Activated naive CD8-positive, alpha-beta T cell treated with anti-CD3 and anti-CD28 coated beads for 36 hours (primary cell): ENCODE measurements at places on chromosomes 2 and 18.

DNA sequence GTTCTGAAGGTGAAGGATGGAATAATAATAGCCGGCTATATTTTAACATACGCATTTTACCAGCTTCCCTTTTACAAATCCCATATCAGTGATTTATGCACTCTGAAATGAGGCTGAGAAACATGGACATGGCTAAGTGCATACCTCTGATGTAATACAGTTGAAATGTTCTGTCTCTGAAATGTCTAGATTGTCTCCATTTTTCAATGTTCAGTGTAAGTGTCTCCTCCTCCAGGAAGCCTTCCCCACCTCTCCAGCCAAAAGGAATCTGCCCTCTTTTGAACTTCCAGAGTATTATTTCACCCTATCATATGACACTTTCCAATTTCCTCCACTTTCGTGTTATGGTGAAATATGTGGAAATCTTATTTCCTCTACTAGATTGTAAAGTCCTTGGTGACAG is 29.5 kb upstream of the ME2 start:
- DNase-seq, result no peak

DNA sequence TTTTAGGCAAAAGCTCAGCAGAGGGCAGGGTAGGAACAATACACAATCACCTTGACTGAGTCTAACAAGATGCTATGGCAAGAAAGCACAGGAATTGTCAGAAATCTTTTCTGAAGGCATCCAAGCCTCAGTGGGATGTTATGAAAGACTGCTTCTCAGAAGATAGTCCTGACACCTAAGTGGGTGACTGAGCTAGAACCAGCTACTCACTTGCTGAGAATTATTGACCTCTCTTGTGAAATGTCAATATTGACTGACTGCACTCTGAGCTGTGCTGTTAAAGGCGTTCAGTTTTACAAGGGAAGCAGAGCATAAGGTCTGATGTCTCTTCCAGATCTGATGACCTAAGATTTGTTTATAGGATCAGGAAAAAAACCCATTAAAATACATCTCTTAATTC is 46.1 kb downstream of the TACR1 start:
- DNase-seq, result no peak

- DNase-seq, result no peak
Observed at GRCh38 chr2:127254386-127254981, 34.4 kb upstream of the CYP27C1 start.

- no peak for DNase-seq
Observed at GRCh38 chr2:86372641-86373502, 35.4 kb upstream of the REEP1 start.

- no peak for DNase-seq
Observed at GRCh38 chr2:184338771-184339170, 259.6 kb upstream of the ZNF804A start.

DNA sequence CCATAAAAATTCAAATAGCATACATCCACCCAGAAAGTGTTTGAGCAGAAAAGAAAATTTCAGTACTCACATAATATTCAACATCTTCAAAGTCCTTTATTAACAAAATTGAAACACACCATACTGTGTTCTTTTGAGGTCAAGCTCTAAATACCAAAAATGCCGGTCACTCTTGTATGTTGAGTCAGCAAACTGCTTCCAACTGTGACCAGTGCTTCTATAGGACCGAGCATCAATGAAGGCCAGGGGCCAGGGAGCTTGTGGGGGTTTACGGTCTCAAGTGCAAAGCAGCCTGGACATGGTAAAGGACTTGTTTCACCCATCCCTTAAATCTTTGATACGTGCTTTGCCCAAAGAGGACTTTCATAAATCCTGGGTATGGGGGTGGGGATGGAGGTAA is 112.7 kb upstream of the REV1 start:
- DNase-seq, result no peak

GRCh38 chr2:127910415-127910814 is 24.7 kb upstream of the AMMECR1L start:
- no peak for DNase-seq

- DNase-seq, result no peak
Observed at GRCh38 chr2:207265332-207265731, 99.6 kb upstream of the KLF7 start.

- peak; percentile 0 for DNase-seq
Observed at GRCh38 chr2:21043744-21044532, at the start of gene APOB. APOB (minus strand) TSS chr2:21044073; CDS start chr2:21043945, 128 bp downstream.

DNA sequence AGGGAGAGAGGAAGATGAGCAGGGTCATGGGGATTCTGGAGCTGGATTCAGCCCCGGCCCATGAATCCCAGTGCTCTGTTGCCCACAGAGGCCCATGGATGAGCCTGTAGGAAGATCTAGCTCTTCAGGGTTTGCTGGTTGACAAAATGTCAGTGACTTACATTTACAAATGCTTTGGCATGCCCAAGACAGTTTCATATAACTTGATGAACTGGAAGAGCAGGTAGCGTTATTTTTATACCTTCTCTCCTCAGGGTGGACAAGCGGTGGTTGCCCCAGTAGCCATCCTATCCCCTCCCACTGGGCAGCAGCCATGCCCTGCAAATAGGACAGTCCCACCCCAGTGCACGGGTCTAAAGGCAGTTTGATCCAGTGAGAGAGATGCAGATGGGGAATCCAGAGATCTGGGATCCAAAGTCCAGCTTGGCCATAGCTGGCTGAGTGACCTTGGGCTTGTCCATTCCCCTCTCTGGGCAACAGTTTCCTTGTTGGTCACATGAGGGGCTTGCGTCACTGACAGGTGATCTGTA is 21.5 kb upstream of the KCNK3 start:
- no peak for DNase-seq

DNA sequence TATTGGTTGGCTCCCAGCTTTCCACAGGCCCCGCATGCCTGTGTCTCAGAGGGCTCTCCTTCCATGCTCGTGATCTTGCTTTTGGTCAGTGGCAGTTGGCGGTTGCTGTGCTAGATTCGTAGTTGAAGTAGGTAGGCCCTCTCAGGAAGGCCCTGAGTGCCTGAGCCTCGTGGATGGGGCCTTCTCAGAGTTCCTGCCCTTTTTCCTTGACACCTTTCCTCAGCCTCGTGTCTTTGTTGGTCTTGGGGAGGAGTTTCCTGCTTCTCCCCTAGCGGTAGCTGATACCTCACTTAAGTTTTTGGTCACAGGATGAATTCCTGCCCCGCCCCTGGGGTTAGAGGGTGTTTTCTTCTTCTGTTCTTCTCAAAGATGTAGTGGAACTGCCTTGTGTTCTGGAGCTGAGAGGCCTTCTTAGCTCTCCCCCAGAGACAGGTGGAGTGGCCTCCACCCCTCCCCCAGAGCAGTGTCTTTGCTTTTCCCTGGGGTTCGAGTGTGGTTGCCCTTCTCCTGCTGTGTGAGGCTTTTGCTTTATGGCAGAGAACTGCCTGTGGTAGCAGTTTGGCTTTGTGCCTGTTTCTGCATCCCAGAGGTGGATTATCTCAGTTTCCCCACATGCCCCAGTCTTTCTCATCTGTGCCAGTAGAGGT is 94.8 kb downstream of the ZNF407 start:
- no peak for DNase-seq

- DNase-seq, result no peak
Observed at GRCh38 chr2:99765731-99766318, 276.0 kb upstream of the REV1 start.

- no peak for DNase-seq
Observed at GRCh38 chr2:39275016-39275415, 31.2 kb upstream of the CDKL4 start.

DNA sequence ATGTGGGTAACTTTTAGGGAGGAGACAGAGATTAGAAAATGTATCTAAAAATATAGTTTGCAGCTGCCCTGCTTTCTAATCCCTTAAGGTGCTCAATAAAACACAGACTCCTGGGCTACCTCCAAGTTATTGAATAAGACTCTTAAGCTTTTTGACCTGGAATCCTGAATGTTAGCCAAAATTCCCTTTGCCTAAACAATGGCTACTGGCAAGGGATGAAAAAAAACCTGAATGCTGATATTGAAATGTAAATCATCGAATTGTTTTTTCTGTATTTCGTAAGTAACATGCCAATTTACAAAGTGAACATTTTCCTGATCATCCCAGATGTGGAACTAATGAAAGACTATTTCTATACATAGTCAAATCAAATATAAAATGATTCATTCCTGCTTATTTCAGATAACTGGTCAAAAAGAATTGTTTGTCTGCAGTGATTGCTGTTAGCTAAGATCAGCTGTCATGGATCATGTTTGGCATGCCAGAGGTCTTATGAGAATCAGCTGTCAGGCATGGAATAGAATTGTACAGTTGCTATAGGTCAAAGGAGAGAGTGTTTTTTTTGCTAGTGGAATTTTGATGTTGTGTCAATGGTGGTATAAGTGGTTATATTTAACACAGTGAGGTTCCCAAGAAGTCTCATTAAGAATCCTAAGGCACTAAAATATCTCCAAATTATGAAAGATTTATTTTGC is 363.6 kb upstream of the CWC22 start:
- DNase-seq, result no peak

- DNase-seq, result no peak
Observed at GRCh38 chr2:98408155-98408554, 36.5 kb upstream of the INPP4A start.

DNA sequence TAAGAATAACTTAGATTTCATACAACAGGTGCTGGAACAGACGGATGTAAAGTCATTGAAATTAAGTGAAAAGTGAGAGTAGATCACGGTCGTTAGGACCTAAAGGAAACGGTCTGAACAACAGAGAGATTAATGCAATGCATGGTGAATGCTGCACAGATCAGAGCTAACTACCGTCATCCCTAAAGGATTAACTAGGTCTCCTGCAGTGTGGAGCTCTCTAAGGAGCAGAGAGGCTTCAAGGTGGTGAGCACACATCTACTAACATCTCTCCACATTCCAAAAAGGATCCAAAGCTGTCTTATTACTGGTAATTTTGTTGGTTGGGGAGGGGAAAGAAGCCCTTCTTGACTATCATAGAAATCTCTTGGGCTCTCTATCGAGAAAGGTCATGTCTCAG is 75.3 kb downstream of the CABYR start:
- no peak for DNase-seq

DNA sequence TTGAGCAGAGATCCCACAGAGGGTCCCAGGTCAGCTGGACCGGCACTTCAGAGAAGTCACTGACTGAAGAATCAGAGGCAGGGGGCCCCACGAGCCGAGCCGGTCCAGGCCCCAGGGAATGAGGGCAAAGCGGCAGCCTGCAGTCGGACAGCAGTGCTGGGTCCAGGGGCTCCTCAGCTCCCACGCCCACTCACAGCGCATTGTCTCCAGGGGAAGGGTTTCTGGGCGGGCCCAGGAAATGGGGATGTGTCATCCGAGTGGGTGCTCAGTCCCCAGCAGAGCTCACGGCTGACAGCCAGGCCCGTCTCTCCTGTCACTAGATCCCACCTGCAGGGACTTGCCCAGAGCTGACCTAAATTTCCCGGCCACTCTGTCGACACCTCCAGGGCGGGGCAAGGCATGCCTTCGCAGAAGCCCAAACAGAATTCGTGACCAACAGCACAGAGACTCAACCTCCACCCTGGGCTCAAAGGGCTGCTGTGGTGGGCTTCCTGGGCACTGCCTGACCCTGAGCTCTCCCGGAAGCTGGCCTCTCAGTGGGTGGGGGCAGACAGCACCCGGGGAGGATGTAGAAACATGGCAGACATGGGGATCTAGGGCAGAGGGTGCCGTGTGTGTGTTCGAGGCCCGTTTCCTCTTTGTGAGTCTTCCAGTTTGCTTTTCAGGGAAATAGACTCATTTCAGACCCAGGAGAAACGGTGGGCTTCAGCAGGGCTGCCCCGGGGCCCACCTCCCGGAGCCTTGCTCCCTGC is 42.1 kb upstream of the TAF1B start:
- no peak for DNase-seq

DNA sequence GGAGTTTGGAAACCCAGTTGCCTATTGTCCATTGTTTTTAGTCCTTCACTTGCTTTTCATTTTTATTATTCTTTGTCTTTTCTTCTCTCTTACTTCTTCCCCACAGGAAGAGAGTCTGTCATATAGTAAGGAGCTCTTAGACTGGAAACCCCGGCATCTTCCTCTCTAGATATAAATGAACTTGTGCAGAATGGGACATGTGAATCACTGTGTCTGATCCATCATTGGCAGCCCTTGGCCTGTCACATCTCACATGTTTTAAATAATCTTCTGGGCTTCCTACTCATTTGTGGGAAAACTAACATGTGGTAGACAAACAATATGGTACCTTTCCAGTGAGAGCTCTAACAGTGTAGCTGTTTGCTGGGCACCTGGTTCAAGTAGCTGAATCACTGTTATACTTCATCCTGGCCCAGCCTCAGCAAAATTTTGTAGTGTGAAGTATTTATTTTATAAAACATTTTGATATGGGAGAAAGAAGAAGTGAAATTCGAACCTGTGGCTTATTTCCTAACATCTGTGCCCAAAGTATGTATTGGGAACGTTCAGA is 112.8 kb downstream of the PHLPP1 start:
- no peak for DNase-seq

DNA sequence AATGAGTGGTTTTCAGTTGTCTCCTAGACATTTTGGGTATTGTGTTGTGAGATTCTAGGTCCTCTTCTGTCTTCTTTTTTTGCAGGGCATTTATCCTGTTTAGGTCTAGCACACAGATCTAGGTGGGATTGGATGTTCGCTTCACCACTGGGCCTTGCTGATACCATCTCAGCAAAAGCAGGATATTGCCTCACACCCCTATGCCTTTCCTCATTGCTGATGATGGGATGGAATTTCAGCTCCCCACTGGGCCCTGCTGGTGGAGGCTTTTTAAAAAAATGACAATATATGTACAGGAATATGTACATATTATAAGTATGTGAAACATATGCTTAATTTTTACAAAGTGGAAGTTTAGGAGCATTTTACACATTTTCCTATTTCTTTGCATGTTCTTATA is 5.4 kb upstream of the TOGARAM2 start:
- DNase-seq, result no peak

DNA sequence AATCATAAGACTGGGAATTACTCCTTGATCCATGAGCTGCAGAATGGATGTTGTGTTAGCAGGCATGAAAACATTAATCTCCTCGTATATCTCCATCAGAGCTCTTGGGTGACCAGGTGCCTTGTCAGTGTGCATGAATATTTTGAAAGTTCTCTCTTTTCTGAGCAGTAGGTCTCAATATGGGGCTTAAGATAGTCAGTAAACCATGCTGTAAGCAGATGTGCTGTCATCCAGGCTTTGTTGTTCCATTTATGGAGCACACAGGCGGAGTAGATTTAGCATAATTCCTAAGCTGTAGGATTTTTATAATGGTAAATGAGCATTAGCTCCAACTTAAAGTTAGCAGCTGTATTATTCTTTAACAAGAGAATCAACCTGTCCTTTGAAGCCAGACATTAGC is 160.3 kb downstream of the MYO1B start:
- no peak for DNase-seq

DNA sequence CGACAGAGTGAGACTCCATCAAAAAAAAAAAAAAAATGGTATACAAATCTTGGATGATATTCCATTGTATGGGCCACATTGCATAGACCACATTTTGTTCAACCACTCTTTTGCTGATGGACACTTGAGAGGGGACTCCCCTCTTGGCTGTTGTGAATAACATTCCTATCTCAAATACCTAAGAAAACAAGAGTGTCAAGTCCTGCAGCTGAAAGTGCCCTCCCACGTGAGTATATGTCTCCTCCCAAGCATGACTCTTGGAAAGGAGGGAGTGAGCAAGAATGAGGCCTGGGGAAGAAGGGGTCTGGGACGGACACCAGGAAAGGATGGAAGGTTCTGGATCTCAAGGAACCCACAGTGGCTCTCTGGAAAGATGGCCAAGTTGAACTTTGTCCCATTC is 36.0 kb upstream of the NPAS2 start:
- DNase-seq, result no peak
